ENCODE measurements at places on chromosomes 2 and 18.
A peak's percentile ranks its signal among the peaks of the same experiment; 100 is the strongest.

DNA sequence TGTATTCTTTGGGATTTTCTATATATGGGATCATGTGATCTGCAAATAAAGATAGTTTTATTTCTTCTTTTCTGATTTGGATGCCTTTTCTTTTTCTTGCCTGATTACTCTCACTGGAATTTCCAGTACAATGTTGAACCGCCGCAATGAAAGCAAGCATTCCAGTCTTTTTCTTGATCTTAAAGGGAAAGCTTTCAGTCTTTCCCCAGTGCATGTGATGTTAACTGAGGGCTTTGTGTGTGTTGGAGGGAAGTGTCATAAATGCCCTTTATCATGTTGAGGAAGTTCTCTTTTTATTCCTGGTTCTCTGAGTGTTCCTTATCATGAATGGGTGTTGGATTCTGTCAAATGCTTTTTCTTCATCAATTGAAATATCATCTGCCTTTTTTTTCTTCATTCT lies 16.9 kb upstream of the CYBRD1 start:
- DNase-seq: no peak
- H3K4me3 ChIP-seq: no peak overlapping the region
- H3K4me1 ChIP-seq: no peaks in the 10 kb centered on the region
- no peak overlapping the region for H3K27ac ChIP-seq

GRCh38 chr2:181517685-181518301 lies 60.6 kb downstream of the ITGA4 start:
- no peak overlapping the region for H3K4me3 ChIP-seq
- peak overlapping the region; percentile 29 for H3K27ac ChIP-seq
- no peaks in the 10 kb centered on the region for H3K4me1 ChIP-seq
- peaks cover 31% of the 10 kb centered on the region for H3K36me3 ChIP-seq

GRCh38 chr2:239687441-239687840 lies 286.6 kb upstream of the HDAC4 start:
- H3K27ac ChIP-seq: no peak overlapping the region
- H3K4me3 ChIP-seq: no peak overlapping the region

DNA sequence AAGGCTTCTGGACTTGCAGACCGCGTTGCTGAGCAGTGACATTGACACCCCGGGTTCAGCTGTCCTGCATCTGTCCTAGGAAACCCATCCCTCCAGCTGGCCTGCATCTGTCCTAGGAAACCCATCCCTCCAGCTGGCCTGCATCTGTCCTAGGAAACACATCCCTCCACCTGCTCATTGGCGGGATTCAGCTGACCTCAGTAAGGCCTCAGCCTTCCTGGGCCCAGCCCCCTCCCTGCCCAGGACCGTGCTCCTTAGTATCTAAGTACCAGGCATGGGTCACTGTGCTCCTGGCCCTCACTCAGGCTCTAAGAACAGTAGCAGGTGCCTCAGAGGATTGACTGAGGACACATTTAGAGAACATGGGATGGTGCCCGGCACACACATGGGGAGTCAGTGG lies 1.2 kb downstream of the MLPH start:
- H3K36me3 ChIP-seq: no peaks in the 10 kb centered on the region
- no peak for DNase-seq
- H3K27ac ChIP-seq: no peak overlapping the region
- H3K4me1 ChIP-seq: no peaks in the 10 kb centered on the region

DNA sequence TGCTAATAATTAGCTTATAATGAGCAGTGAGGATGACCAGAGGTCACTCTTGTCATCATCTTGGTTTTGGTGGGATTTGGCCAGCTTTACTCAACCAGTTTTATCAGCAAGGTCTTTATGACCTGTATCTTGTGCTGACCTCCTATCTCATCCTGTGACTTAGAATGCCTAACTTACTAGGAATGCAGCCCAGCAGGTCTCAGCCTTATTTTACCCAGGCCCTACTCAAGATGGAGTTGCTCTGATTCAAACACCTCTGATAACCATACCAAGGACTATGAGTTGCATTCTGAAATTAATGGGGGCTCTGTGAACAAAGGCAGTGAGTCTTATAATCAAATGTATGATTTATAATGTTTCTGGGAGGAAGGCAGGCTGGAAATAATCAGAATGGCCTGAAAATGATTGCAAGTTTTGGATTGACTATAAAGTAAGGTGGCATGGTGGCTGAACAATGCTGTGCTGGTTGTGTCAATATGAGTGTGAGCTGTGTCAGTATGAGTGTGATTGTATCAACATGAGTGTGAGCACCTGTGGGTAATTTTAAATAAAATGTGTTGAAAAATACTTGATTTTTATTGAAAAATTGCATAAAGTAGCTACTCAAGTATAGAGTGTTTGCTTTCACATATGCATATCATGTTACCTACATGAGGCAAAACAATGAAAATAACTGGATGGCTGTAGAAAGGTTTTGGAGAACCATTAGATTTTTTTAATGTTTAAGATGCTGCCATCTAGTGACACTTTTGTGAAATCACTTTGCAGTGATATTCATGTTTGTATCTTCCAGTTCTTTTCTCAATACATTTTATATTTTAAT lies 103.0 kb downstream of the KYNU start:
- H3K27ac ChIP-seq: no peak overlapping the region
- no peak for DNase-seq
- H3K36me3 ChIP-seq: no peaks in the 10 kb centered on the region
- no peaks in the 10 kb centered on the region for H3K27me3 ChIP-seq

- H3K4me1 ChIP-seq: no peaks in the 10 kb centered on the region
- no peak for DNase-seq
- H3K27ac ChIP-seq: no peak overlapping the region
- H3K36me3 ChIP-seq: no peaks in the 10 kb centered on the region
- H3K4me3 ChIP-seq: no peak overlapping the region
Observed at GRCh38 chr2:23430263-23430662, 45.3 kb downstream of the KLHL29 start.

- no peaks in the 10 kb centered on the region for H3K27me3 ChIP-seq
- peaks cover 9% of the 10 kb centered on the region for H3K36me3 ChIP-seq
- peak overlapping the region; percentile 81 for H3K27ac ChIP-seq
- DNase-seq: no peak
Observed at GRCh38 chr2:127857265-127857808, 618 bp downstream of the POLR2D start.

DNA sequence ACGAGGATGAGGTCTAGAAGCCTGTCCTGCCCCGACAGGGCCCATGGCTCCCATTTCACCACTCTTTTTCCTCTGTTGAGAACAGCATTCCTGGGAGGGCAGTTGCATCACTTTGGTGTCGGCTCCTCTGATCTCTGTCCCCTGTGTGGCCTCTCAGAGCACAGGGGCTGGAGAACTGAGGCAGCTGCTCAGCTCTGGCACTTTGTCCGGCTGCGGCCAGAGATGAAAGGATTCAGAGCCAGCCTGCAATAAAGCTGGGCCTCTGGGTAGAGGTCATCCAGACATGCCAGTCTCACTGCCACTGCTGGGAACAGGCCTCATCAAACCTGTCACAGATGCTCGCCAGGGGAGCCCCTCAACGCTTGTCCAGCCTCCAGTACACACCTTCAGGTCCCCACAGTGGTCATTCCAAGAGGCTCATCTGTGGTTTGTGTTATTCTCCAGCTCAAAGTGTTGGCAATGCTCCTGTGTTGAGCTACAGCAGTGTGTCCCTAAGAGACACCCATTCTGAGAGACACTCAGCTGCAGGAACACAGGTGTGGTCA lies 13.1 kb upstream of the ROCK2 start:
- DNase-seq: no peak
- H3K27me3 ChIP-seq: no peaks in the 10 kb centered on the region
- H3K4me3 ChIP-seq: no peak overlapping the region
- H3K4me1 ChIP-seq: no peaks in the 10 kb centered on the region
- no peaks in the 10 kb centered on the region for H3K36me3 ChIP-seq
- no peak overlapping the region for H3K27ac ChIP-seq
